Neuronal stem cell (in vitro differentiated cells): ENCODE measurements at places on chromosomes 12 and 14.

DNA sequence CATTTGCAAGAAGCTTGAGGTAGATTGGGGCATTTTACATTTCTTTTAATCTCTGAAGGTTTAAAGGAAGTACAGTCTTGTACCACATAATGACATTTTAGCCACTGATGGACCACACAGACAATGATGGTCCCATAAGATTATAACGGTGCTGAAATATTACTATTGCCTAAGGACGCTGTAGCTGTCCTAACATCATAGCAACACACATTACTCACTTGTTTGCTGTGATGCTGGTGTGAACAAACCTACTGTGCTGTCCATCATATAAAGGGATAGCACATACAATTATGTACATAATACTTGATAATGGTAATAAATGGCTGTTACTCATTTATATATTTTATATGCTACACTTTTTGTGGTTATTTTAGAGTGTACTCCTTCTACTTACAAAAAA lies 127.1 kb upstream of the CPNE8 start:
- DNase-seq, result no peak

DNA sequence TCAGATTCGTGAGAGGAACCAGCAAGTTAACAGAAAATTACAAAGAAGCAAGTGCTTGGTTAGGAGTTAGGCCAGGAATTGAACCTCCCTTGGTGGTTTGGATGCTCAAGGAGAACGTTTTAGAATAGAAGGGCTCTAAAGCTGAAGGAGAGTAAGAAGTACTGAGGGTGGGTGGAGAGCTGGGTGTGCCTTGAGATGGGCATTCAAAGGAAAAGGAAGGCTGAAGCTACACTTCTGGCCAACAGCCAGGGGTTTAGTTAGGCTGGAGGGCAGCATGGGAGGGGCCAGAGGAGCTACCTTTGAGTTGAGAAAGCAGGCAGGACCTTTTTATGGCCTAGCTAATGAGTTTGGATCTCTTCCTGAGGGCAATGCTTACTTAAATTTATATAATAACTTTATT lies 421.2 kb downstream of the CCDC91 start:
- no peak for DNase-seq

- no peak for DNase-seq
These were observed 31.0 kb upstream of the LGALS3 start for GRCh38 chr14:55097881-55098560.

DNA sequence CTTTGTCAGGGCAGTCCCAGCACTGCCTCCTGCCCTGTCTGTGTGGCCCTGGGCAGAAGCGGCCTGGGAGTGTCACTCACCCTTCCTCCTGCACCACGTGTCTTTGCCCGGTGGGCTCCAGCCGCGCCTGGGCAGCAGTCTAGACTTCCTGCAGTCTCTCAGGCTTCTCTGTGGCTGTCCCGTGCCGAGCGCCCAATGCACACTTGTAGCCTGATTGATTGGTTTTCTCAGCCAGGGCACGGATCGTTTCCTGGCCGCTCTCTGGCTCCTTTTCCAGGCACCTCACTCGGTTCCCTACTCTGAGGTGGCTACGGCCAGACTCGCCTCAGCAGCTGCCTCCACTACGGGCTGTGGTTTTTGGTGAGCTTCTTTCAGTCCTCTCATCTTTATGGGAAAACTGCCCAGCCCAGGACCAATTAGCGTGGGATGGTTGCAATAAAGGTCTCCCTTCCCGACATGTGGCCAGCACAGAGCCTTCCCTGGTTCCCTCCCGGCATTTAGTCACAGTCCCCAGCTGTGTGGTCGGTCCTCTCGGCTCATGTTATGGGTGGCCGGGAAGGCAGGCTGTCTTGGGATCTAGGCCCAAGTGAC lies 133.1 kb downstream of the CACNA1C start:
- DNase-seq, result no peak

GRCh38 chr14:104393898-104394381 lies 185.6 kb upstream of the C14orf180 start:
- no peak for DNase-seq

DNA sequence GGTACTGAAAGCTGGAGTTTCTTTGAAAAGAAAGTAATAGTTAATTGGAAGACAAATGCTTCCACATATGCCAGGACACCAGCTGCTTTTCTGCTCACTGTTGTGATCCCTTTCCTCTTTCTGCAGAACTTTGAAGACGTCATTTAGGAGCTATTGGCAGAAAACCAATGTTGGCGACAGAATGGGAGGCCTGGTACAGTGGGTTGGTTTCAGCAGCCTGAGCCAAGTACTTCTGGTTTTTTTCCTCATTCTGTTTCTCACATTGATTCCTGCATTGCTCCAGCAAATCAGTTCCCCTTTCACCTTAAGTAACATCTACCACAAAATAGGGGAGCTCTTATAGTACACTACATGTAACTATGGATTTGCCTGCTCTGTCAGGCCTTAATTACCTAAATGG lies 96.9 kb downstream of the FIGNL2 start:
- no peak for DNase-seq

DNA sequence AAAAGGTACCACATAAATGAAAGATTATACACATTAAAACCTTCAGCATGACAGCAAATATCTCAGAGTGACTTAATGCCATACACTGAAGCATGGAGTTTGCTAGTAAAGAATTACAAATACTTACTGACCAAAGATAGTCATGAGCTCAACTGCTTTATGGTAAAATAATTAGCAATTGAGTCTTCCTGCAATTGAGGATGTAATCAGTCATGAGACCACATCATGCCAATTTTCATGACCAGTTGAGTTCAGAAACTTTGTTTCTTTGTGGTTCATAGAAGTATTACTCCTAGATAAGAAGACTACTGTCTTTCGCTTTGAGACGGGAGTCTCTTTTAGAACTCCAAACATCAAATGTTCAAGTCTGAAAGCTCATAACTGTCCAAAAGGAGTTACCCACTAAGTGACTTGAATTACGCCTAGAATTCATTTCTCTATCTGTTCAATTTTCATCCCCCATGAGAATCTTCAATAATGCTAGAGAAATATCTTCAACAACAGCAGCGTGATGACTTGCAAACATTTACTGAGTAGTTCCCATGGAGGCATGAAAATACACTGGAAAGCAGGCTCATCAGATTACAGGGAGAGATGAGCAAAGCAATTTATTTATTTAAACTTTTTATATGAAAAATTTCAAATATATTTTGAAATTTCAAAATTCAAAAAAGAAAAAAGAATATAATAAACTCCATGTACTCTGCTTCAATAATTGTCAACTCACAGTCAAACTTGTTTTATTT lies 120.0 kb downstream of the BTG1 start:
- no peak for DNase-seq

DNA sequence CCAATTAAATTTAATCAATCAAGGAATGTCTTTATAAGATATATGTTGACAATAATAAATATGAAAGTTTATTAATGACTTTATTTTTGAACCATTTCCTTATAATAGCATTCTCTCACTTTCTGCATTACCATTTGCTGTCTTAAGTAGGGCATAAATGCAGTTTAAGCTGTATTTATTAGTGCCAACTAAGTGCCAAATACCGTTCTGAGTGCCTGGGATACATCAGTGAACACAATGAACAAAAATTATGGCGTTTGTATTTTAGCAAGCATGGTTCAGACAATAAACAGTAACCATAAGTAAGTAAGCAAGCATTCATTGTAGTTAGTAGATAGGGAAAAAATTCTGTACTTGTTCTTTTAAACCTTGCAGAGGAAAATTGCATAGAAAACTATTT lies 145.8 kb downstream of the FUT8 start:
- no peak for DNase-seq

- DNase-seq, result no peak
These were observed 11.6 kb downstream of the HIP1R start for GRCh38 chr12:122846622-122847515.

- DNase-seq, result no peak
These were observed 158.9 kb downstream of the SLC5A8 start for GRCh38 chr12:101051151-101051550.

DNA sequence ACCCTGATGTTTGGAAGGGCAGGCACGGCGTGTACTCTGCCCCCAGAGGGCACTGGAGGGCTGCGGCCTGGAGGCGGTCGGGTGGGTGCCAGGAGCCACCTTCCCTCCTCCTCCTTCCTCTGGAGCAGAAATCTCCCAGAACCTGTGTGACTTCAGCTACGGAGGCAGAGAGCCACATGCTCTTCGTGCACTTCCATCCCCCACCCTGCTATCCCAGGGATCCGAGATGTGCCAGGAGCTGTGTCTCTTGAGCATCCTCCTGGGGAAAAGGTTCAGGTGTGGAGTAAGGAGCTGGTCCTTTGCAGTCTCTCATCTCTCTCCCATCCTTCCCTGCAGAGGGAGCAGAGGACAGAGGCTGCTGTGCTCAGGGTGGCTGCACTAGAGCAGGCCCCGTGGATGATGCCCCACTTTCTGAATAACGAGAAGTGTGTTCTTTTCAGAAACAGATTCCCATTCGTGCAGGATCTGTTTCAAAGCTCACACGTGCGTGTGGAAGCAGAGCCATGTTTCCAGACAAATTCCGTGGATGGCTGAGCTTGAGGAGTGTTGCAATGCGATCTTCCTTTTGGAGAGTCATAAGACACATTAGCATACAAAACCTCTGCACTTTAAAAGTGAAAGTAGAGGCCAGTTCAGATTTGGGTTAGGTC lies 162.9 kb downstream of the ADGRD1 start:
- DNase-seq, result no peak

DNA sequence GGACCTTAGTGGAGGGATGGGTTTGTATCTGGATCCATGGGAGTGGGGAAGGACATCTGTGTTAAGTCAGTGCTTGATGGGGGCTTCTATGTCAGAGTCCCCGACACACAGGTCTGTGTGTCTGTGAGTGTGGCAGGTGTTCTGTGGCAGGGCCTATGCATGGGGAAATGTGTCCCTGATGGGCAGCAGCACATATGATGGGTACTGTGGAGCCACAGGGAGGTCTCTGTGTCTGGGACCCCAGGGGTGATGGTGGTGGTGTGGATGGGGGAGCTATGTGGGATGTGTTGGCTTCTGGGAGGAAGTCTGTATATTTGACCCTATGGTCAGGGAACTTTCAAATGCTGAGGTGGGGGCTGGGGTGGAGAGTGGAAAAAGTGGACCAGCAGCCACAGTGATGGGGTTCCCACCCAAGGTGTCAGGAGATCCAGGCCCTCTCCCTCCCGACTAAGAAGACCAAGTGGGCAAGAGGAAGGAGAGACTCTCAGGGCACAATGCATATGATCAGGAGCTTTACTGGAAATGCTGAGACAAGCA lies 16.5 kb downstream of the KRT7 start:
- DNase-seq, result no peak

DNA sequence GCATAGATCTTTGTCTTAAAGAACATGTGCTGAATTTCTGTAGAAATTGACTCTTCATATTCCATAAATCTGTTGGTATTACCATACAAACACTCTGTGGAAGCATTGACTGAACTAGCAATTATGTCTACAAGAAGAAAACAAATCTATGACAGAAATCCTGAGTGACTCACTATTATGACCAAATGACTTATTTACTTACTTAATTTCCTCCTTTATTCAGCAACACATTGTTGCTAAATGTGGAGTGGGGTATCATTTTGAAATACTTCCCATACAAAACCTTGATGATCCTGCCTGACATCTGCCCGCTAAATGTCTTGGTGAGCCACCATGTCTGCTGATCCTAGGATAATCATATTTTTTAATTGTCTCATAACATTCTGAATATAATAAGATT lies 99.1 kb upstream of the SLCO1C1 start:
- no peak for DNase-seq

DNA sequence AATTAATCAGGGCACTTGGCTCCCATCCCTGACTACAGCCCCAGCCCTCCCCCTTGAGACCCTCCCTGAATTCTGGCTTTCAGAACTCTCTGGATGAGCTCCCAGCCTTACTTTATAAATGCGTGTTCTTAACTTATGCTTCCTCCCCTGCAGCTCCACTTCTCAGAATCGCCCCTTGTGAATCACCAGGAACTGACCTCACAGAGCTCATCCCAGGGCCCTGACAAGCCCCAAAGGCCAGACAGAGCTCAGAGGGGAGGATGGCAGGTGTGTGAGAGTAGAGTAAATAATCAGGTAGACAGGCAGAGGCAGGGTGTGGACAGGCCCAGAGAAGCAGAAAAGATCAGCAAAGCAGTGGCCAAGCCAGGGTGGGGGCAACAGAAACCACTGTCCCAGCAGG lies 68.2 kb upstream of the FOXN3 start:
- DNase-seq, result no peak

DNA sequence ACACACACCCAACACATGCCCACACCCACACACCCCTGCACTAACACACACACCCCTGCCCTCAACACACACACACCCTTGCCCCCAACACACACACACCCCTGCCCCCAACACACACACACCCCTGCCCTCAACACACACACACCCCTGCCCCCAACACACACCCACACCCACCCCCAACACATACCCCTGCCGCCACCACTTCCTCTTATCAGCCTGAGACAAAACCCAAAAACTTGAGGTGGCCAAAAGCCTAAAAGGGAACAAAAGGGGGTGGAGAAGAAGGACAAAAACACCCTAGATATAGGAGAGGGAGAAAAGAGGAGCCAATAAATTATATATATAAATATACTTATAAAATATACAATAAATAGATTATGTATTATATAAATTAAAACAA lies 9.1 kb upstream of the DEGS2 start:
- DNase-seq, result no peak

- DNase-seq, result no peak
These were observed 76.7 kb upstream of the EIF5 start for GRCh38 chr14:103257211-103257962.

DNA sequence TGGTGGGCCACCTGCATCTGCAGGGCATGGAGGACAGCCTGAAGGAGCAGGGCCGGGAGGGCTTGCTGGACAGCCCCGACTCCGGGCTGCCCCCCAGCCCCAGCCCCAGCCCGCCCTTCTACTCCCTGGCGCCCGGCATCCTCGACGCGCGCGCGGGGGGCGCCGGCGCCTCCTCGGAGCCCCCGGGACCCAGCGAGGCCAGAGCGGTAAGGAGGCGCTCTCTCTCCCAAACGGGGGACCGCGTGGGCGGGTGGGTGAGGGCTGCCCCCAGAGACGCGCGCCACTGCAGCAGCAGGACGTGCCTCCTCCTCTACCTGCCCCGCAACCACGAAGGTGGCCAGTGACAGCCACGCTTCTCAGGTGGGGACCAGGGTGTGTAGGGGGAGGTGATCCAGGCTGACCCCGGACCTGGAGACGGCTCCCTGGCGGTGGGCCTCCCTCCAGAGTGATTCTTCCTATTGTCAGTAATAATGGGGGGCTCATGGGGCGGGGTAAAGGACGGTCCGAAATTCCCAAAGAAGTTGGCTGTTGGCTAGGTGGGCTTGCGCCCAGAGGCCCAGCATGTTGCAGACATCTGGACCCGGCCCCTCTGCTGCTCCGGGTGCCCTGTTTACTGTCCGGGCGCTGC lies 652 bp downstream of the RFLNA start:
- DNase-seq, result no peak

- DNase-seq, result no peak
These were observed 190.1 kb downstream of the MED13L start for GRCh38 chr12:116087399-116087798.
